Activated CD4-positive, alpha-beta T cell treated with anti-CD3 and anti-CD28 coated beads for 4 hours (primary cell): ENCODE measurements at places on chromosomes 16 and 17.

DNA sequence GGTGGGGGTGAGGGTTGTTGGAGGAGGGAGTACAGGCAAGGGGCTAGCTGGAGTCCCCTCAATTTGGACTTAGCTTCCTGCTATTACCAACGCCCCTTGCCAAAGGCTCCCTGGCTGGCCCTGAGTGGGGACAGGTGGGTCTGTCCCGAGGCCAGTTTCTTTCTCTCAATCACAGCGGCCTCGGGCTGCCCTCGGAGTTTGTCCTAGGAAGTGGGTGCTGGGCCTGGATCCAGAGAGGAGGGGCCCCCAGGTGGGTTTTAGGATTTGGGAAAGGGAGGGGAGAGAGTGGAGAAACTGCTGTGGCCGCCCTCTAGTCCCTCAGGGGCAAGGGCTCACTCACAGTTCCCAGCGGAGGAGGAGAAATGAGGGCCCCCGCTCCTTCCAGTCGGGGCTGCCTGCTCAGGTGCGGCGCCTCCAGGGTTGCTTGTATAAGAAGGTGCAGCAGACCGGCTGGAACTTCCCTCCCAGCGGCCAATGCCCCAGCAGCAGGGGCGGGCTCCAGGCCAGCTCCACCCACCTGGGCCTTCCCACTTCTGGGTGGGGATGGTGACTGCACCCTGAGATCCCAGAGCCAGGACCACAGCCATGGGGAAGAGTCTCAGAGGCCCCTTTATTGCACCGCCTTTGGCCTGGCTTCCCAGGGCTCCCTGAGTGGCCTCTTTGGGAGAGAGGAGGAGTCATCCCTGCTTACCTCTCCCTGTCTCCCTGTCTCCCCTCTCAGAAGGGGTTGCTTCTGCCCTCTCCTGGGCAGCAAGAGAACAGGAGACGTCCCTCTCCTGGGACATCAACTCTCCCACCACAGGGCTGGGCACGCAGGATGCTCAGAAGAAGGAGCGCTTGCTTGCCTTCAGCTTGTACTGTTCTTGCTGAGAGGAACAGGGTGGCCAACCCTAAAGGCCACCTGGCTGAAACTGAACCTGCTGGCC is 112.0 kb upstream of the SMURF2 start:
- no peak for DNase-seq

DNA sequence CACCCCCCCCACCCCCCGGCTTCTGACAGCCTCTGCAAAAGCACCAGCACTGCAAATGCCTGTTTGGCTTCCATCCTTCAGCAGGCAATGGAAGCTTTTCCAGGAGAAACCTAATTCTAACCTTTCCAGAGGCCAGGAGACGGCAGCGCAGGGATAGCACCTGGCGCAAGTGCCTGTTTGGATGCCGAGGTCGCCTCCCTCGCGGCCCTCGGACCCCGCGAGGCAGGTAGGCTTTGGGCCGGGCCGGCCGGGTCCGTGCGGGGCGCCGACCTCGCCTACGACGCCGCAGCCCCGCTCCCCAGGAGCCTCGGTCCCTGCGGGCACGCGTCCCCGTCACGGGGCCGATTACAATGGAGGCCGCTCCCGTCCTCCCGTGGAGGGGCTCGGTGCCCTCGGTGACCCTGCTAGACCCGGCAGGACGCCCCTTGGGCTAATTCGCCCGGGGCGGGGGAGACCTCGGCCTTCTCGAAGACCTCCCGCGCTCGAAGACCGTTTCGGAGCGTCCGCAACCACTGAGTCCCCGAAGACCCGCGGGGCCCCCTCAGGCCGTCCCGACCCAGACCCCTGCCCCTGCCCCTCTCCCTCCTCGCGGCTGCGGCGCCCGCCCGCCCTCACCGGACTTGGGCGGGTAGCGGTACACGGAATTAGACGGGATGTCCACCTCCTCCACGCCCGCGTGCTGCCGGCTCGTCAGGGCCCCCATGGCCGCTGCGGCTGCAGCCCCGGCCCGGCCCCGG is 587 bp downstream of the RNF157 start:
- no peak for DNase-seq

GRCh38 chr16:57600048-57600835 is 28.2 kb upstream of the ADGRG1 start:
- peak; percentile 24 for DNase-seq

GRCh38 chr16:80948886-80949493 is 57.7 kb downstream of the CMC2 start:
- peak; percentile 10 for DNase-seq

DNA sequence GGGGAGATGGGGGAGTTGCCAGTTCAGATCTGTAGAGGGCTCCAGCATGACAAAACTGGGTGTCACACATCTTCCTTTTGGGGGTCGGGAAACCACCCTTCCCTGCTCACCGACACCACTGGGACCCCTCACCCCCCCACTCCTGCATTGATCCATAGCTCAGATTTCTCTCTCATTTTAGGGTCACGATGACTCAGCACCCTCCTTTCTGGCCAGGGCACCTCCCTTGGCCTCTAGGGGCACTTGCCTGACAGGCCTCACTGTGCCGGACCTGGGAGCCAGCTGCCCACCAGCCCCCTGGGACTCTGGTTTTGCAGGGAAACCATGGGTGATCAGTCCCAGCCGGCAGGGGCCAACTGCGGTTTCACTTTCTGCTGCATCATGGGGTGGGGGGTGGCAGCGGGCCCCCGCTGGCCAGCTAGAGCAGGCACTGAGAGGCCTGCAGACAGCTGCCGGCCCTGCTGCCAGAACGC is 239.4 kb downstream of the MRTFB start:
- DNase-seq: no peak

DNA sequence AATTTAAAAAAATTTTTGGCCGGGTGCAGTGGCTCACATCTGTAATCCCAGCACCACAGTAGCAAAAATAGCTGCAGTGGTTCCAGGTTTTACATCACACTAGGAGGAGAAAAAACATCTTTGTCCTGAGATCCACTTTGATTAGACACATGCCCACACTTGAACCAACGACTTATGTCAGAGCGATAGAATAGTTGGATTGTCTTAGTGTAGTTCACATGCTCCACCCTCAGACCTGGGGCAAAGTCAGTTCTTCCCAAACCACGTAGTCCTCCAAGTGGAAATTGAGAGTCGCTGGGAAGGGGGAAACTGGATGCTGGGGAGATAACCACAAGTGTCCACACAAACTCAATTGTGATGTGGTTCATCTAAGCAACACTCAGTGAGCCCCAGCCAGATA is 11.4 kb upstream of the ITGAM start:
- DNase-seq: no peak

GRCh38 chr17:66661411-66662256 is 173.3 kb upstream of the CACNG5 start:
- DNase-seq: no peak

DNA sequence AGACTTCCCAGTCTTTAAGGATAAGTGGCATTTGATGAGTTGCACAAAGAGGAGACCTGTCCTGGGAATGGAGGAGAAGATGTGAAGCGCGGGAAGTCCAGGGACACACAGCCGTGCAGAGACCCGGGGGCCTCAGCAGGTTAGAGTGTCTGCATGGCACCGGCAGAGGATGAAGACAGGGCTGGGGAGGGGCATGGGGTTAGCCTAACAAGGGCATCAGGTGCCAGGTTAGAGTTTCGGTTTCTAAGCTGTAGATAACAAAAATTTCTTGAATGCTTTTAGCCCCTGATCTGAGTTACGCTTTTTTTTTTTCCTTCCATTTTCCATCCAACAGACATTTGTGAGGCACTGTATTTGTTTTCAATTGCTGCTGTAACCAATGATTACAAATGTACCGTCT is 594.3 kb downstream of the MAF start:
- DNase-seq: no peak

DNA sequence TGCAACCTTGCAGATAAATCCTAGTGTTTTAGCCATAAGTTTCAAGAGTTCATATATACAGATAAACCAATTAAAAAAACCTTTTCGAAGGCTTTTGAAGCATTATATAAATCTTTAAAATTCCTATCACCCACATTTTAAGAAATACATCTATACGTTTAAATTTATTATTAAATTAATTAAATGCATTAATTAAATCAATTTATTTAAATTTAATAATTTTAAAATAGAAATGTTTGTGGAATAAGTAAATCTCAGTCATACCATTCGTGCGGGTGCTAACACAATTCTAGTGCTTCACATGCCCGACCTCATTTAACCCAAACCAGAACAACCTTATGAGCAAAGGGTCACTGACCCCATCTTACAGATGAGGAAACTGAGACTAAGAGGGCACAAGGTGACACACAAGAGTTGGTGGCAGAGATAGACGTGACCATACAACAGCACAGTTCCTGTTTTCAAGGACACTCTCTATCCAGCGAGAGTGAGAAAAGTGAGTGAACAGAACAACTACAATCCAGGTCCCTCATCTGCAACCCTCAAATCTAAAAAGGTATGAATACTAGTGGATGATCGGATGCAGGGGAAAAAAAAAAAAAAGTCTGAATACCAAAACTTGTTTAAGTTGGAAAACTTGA is 1.4 kb downstream of the NSMCE1 start:
- no peak for DNase-seq

- no peak for DNase-seq
Measured at GRCh38 chr17:72125226-72125651, 4.4 kb downstream of the SOX9 start.

DNA sequence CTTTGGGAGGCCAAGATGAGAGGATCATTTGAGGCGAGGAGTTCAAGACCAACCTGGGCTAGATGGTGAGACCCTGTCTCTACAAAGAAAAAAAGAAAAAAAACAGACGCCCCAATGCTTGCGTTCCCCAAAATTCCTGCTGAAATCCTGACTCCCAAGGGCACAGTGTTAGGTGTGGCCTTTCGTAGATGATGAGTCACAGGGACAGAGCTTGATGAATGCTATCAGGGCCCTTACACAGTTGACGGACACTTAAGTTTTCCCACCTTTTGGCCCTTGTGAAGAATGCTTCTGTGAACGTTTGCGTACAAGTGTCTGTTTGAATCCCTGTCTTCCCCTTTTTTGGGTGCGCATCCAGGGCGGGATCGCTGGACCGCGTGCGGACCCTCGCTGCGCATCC is 16.5 kb upstream of the ZNF750 start:
- DNase-seq: no peak

DNA sequence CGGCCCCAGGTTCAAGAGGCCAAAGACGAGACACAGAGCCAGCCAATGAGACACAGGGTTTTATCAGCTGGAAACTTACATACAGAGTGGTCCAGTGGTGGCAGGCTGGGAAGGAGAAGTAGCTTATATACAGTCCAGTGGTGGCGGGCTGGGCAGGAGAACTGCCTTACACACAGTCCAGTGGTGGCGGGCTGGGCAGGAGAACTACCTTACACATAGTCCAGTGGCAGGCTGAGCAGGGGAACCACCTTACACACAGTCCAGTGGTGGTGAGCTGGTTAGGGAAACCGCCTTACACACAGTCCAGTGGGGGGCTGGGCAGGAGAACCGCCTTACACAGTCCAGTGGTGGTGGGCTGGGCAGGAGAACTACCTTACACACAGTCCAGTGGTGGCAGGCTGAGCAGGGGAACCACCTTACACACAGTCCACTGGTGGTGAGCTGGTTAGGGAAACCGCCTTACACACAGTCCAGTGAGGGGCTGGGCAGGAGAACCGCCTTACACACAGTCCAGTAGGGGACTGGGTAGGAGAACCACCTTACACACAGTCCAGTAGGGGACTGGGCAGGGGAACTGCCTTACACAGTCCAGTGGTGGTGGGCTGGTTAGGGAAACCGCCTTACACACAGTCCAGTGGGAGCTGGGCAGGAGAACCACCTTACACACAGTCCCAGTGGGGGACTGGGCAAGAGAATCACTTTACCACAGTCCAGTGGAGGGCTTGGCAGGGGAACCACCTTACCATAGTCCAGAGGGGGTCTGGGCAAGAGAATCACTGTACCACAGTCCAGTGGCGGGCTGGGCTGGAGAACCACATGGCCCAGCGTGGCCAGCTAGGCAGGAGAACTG is 90.9 kb downstream of the GAS7 start:
- no peak for DNase-seq

GRCh38 chr17:73646409-73647300 is 2.4 kb upstream of the SDK2 start:
- peak; percentile 11 for DNase-seq

GRCh38 chr16:73378471-73378870 is 330.5 kb upstream of the ZFHX3 start:
- no peak for DNase-seq

DNA sequence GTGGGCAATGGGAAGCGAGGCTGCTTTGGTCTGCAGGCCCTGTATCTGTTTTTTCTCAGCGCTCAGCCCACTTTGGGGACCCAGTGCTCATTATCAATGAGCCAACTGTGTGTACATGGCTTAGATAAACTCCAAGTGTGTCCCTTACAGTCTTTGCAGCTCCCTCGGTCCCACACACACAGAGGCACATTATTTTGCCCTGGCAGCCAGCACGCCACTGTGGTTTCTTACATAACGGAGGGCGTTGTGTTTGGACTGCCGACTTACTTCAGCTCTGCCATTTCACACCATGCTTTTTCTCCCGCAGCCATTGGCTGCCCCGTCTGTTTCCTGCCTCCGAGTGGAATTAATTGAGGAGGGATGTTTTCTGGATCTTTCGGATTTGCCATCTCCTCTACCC is 56.5 kb upstream of the CLEC18A start:
- no peak for DNase-seq

DNA sequence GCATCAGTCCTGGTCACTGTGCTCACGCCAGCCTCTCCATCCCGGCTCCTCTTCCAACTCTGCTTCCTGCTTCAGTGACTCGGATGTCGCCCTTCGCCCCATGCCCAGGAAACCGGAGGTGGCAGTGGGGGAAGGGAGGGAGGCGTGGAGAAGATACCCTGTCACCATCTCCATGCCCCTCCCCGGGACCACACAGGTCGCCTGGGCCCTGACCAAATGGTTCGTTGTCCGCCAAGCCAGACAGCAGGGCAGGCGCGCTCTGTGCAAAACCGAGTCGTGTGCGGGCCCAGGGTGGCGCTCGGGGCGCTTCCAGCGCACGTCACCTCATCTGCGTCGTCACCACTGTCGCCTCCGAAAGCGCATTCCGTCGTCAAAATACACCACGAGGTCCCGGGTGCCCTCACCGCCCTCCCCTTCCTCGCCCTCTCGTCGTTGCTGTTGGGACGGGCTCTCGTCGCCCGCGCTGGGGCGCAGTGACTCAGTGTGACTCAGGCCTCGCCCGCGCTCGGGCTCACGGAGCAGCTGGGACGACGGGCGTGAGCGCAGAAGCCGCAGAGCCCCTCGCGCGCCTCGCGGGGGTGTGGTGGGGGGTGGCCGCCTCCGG is 39.2 kb downstream of the ZNF778 start:
- peak; percentile 85 for DNase-seq

- no peak for DNase-seq
Measured at GRCh38 chr17:320809-321385, 31.7 kb downstream of the RPH3AL start.

GRCh38 chr16:87685766-87686165 is 80.0 kb downstream of the KLHDC4 start:
- DNase-seq: no peak

DNA sequence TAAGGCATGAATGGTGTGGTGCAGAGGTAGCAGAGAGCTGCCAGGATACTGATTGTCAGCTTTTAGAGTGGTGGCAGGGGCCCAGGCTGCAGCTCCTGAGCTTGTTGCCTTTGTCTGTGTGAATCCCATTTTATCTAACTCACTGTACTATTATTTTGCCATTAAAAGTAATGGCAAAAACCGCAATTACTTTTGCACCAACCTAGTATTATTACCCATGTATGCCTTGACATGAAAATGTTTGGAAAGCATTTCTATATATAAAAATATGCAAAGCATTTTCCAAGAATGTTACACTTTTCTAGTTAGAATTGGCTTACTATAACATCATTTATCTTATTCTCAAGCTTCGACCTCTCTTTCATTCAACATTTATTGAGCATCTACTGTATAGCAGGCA is 308.1 kb upstream of the MYOCD start:
- DNase-seq: no peak

GRCh38 chr16:55392701-55393100 is 68.7 kb downstream of the IRX6 start:
- no peak for DNase-seq

- no peak for DNase-seq
Measured at GRCh38 chr17:81471818-81472456, 40.7 kb downstream of the ACTG1 start.
